Pulmonary artery endothelial cell (primary cell): ENCODE measurements at places on chromosomes 12 and 14.
A peak's percentile ranks its signal among the peaks of the same experiment; 100 is the strongest.

DNA sequence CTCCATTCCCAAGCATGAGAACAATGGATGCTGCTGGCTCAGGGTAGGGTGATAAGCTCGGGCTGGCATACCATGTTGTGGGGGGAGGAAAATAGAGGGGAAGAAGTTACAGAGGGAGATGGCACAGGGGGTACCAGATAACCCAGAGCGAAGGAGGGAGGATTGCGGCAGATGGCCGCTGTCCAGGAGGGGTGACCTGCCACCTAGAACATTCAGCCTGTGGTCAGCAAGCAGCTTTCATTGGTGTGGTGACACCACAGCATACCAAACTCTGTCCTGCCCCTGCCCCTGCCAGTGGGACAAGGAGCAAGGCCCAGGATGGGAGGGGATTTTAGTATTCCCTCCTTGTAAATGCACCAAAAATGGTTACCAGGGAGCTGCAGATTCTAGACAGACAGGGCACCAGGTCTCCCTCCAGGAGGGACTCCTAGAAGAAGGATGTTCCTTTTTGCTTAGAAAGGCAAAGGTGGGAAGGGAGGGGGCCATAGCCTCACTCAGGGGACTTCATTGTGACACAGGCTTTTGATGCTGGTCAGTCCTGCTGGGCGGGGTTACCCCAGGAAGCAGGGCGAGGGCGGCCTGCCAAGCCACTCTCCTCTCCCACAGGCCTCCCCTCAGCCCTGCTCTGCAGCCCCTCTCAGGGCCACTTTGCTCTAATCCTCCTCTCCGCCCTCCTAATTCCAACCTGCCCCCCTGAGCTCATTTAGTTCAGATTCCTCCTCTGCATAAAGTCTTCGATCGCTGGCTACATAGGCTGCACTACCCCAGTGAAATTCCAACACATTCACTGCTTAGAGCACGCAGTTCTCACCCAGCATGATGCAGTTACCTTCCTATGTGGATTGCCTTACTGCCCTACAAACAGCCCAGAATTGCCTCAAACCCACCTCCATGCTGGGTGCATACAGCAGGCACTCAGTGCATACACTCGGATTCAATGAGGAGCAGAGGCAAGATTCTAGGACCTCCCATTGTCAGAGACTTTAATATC is 36.0 kb upstream of the PLEKHG6 start:
- no peak for DNase-seq

DNA sequence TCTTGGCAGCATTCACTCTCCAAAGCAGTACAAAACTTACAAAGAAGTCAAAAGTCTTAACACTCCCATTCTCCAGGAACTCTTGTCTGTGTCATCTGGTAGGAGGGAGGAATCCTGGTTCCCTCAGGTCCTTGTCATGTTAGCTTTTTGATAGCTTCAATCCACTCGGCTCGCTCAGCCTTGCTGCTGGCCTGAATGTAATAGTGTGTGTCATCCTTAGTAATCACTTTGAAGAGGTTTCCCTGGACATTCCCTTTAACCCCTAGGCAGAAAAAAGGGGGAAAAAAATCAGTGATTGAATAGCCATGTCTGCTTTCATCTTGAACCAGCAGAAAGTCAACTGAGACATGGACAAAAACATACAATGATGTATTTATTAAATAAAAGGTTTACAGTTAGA is 24.8 kb downstream of the PLEK2 start:
- DNase-seq = no peak

DNA sequence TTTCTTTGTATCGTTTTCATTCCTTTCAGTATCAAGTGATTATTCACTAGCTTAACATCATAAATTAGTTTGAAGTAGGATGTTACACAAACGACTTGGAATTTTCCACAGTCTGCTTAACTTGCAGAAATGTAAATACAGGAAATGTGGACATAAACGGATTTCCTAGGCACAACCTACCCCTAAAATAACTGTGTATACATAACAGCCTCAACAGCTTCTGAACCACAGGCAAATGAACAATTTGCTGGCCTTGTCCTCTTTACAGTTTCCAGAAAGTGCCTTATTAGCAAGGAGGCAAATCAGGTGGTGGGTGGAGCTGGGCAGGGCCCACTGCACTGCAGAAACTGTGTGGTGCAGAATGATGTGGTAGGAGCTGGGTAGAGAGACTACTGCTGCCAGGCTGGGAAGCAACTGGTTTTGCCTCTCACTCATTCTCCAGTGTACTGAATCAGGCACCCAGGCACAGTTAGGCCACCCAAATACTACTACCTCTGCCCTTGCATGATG is 14.1 kb downstream of the DRAM1 start:
- peak; percentile 71 for DNase-seq

DNA sequence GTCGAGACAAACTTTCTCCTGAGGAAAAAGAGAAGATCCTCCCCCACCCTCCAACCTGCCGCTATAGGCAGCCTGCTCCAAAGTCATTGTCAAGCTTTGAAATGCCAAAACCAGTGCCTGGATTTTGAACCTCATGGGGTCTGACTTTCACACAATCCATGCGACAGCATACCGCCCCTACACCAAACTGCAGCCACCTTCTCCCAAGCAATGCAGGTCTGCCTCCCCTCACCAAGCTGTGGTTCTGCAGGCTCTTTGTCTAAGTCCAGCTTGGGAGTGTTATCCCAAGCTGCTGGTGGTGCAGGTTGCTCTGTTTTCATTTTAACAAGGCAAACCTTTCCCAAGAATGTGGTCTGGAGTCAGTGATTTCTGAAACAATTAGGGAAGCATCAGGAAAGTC is 12.4 kb downstream of the TBX5 start:
- no peak for DNase-seq

GRCh38 chr14:61568572-61569011 is 126.7 kb upstream of the HIF1A start:
- DNase-seq = no peak

- DNase-seq = no peak
Measured at GRCh38 chr14:102517392-102518062, 8.0 kb upstream of the ANKRD9 start.

- DNase-seq = no peak
Measured at GRCh38 chr12:111359231-111359913, 9.5 kb downstream of the PHETA1 start.

- no peak for DNase-seq
Measured at GRCh38 chr14:73283608-73284379, 46.5 kb downstream of the PAPLN start.

- DNase-seq = no peak
Measured at GRCh38 chr14:21227981-21228380, 41.3 kb downstream of the HNRNPC start.

DNA sequence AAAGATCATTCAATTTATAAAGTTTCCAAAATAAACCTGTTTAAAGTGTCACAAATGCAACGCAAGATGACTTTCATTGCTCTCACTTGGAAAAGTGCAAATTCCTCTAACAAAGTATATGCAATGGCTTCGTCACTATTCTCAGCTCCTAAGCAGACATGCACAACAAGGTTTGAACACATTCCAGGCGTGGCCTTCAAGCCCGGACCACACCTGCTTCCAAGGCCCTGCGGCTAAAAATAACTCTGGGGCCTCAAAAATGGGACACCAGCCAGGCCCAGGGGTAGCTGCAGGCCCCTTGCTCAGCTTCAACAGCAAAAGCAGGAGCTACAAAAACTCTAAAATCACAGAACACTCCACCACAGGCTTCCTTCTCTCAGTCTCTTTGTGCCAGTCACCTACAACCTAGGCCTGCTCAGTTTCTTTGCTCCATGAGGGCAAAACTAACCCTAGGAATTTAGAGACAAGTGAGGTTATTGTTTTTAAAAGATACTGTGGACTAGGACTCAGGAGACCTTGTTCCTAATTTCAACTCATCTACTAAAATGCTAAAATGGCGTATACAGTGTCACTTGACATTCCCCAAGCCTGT is 29.3 kb downstream of the DUSP16 start:
- no peak for DNase-seq

- DNase-seq = no peak
Measured at GRCh38 chr14:75968456-75968855, 13.3 kb downstream of the TGFB3 start.

DNA sequence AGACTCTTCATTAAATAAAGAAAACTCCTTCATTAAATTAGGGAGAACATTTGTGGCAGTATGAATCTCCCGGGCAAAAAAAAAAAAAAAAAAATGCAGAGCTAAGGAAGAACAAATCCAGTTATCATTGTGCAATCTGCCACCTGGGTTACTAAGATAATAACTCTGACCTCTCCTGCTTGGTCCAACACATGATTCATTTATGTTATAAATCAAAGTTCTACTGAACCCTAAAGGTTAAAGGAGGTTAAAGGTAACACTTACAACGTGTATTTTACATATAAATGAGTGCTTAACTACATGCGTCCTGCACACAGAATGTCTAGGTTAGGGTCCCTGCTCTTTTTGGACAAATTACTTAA is 4.2 kb downstream of the TGFB3 start:
- no peak for DNase-seq

DNA sequence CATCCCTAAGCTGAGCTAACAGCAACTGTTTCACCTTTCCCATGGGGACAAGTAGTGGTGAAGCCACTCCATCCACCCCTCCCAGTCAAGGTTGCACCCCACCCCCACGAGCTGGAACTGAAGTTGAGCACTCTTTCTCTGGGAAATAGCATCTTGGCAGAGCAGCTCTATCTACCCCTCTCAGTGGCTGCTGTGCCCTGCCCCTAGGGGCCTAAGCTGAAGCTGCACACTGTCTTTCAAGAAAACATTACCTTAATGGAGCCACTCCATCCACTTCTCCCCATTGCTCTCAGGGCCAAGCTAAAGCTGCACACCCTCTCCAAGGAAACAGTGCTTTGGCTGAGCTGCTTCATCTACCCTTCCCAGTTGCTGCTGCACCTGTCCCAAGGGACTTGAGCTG is 170.6 kb upstream of the CCDC196 start:
- DNase-seq = no peak

DNA sequence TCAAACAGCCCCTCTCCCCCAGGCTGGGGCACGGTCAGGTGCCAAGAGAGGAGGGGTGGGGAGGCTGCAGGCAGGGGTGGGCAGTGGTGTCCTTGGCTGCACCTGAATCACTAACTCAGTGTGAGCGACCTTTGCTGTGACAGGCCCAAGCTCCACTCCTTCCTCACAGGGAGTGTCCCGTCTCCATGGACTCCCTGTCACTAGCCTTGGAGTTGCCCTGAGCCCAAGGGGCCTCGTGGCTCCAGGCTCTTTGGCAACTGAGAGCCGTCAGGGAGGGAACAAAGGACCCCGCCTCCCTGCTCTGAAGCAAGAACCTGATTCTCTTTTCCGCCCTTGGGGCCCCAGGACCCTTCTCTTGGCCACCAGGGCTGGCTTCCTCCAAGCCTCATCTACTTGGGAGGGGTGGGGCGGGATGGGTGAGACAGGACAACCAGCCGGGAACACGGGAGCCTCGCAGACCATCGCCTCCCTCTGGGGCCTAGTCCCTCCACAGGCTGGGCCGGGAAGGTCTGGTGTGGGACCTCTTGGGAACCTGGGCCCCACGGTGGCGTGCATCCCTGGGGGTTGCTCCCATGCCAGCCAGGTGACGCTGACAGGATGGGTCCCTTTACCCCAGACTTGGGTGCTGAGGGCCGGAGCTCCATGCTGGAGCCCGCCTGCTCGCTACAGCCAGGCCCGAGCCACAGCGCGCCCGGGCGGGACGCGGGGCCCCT is 935 bp upstream of the ADSS1 start:
- no peak for DNase-seq

- DNase-seq = no peak
Measured at GRCh38 chr12:3364226-3364625, 126.8 kb upstream of the PRMT8 start.

DNA sequence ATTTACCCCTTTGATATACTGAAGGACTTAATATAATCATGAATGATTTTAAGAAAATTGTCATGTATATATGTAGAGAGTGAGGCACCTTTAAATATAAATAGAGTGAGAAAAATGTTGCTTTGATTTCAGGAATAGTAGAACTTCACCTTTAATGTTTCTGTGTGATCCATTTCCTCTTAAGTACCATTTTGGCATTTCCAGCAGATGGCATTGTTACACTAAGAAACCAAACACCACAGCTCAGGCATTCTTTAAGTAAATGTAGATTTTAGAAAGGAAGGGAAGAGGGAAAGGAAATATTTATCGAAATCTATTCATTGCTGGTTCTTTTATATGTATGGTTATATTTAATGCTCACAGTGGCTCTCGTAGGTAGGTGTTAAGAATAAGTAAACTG is 556.7 kb upstream of the FBXO33 start:
- DNase-seq = no peak

DNA sequence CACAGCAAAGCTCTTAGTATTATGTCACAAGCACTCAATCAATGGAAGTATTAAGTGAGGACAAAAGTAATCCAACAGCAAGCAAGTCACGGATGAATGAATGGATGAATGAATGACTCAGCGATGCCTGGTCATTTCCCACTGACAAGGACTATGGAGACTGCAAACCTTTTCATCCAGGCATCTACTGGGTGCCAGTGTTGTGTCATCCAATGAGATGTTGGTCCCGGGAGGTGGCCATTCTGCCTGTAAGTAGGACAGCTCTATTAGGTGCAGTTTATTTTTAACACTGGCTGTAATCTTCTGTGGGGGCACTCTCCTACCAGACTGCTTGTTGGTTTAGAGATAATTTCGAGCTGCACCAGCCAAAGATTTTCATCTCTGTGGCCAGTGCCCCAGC is 39.4 kb downstream of the STAB2 start:
- DNase-seq = no peak

GRCh38 chr12:93785249-93786010 is 108.3 kb downstream of the CRADD start:
- peak; percentile 84 for DNase-seq
